ENCODE measurements at places on chromosomes 11 and 22.

DNA sequence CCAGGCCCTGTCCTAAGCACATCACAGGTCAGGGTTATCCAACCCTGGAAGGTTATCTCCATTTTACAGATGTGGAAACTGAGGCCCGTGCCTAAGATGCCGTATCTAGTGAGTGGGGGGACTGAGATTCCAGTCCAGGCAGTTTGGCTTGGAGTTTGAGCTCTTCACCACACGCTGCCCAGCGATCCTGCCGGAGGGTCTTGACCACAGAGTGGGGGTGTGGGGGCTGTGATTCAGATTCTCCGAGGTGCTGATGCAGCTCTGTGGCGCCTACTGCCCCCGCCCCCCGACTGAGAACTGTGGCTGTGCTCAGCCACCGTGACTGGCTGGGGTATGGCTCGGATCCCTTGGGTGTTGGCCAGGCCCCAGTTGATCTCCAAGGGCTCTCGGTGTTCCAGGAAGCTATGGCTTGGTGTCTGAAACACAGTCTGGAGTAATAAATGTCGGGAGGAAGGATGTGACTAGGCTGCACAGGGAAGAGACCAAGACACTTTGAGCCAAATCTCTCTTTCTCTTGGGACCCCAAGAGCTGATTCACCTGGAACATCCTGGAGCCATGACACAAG is 60.6 kb upstream of the RASD2 start:
- DNase-seq, result no peak

- no peak for DNase-seq
These were observed 138.3 kb downstream of the GUCY1A2 start for GRCh38 chr11:106879832-106880546.

- DNase-seq, result peak; percentile 40
These were observed 45.2 kb downstream of the LGR4 start for GRCh38 chr11:27427183-27427980.

GRCh38 chr11:61287338-61287977 is 7.7 kb downstream of the VWCE start:
- DNase-seq, result no peak

GRCh38 chr11:107830915-107831540 is 27.6 kb downstream of the SLC35F2 start:
- DNase-seq, result no peak

- DNase-seq, result no peak
These were observed 741 bp upstream of the TALDO1 start for GRCh38 chr11:746289-747157.

DNA sequence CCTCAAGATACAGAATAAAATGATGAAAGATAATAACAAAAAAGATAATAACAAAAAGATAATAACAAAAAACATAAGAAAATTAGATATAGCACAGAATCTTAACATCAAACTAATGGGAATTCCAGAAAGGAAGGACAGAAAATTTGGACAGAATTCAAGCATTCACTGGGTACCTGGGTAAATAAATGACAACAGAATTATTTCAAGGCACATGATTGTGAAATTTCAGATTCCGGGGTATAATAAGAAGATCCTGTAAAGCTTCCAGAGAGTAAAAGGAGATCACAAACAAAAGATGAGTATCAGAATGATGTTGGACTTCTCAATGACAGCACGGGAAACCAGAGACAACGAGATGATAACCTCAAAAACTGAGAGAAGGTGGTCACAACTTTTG is 42.1 kb upstream of the OR9Q1 start:
- no peak for DNase-seq

DNA sequence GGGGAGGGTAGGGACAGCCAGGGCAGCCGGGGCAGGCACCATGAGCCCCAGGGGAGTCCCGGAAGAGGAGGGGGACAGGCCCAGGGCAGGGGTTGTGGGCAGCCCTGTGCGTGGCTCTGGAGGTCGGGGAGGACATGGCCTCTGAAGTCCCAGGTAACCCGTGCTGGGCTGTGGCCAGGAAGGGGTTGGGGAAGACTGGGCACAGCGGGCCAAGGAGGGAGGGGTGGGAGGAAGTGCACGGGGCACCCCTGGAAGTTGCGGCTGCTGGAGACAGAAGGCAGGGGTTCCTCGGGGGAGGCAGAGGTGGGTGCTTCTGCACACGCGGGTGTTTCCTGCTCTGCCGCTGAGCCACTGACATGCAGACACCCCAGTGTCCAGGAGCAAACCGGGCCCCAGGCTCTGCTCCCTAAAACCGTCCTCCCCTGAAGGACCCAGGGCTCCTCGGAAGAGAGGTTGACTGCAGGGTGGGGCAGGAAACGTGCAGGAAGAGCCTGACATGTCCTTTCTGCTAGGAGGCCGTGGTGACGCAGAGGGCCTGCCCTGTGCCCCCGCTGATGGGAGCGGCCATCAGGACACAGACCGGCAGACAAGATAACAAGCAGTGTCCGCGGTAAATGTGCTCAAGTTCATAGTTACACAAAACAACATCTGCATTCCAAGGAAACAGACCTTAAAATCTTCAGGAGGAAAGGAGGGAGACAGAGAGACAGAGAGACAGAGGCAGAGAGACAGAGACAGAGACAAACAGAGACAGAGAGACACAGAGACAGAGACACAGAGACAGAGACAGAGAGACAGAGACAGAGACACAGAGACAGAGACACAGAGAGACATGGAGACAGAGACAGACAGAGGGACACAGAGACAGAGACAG is 5.7 kb downstream of the TNNI2 start:
- peak; percentile 64 for DNase-seq

DNA sequence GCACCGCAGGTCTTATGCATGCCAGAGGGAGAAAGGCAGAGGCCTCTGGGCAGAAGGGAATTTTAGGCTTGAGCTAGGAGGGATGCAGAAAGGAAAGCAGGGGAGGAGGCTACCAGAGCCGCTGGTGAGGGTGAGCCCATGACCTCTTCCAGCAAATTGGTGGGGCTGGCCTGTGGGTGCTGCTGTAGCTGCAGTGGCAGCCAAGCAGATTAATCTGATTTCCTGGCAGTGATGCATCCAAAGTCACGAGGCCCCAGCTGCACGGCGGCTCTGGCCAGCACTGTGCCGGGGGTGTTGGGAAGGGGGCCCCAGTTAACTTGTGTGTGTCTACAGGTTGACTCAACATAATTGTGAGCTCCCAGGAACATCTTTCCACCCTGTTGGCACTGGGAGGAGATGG is 41.4 kb upstream of the B3GAT1 start:
- DNase-seq, result no peak

DNA sequence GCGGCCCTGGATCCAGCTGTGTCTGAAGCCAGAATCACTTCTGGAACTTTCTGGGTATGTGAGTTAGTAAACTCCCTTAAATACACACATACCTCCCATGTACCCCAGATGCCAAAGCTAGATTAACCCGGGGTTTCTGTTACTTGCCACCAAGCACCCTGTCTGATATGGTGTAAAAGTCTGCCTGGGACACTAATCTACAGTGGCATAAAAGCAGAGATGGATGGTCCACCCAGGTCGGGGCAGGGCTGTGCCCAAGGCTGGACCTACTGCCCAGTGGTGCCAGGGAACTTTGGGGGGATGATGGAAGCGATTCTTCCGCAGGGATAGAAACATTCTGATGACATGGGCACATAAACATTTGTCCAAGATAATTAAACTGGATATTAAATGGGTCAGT is 12.7 kb downstream of the MRGPRF start:
- no peak for DNase-seq

DNA sequence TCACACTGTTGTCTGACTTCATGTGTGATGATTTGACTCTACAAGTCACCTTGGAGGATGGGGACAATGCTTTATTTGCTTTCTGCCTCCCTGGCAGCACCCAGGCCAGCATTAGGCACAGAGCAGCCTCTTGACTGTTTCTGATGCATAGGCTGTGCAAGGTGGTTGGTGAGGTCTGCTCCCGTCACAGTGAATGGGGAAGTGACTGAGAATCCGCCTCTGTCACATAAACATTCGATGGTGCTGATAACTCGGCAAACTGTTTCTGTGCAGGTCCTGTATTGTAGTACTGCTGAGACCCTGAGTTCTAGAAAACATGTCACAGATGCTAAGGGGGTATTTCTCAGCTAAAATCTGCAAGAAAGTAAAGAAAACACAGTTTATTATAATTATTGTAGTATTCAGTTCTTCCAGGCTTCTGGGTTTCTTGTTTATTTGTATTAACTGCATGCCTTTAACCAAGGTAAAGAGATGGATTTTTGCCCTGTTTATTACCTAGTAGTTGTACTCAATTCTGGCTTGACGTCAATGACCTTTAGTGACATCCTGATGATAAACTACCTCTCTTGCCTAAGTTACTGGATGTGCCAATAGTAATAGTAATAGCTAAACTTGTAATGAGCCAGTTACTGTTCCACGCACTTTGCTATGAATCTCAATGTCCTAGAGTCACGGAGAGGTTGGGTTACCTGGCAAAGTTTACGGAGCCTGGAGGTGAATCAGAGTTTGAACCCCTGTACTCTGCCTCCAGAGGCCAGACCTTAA is 24.8 kb upstream of the RCN1 start:
- DNase-seq, result no peak

DNA sequence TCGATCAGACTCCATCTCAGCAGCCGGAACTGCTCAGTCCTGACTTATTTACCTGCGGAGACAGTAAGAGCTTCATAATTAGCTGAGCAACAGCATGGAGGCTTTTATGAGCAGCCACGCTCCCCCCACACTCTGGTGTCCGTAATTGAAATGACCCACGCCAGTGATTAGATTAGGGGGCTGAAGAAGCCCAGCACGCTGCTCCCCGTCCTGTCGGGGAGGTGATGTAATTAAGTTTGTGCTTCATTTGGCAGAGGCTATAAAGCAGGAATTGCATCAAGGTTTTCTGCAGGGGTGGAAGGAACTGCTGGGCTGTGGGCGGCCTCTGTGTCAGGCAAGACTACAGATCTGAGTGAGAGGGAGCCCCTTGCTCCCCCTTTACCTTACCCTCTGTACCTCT is 22.8 kb upstream of the HTR3A start:
- no peak for DNase-seq

DNA sequence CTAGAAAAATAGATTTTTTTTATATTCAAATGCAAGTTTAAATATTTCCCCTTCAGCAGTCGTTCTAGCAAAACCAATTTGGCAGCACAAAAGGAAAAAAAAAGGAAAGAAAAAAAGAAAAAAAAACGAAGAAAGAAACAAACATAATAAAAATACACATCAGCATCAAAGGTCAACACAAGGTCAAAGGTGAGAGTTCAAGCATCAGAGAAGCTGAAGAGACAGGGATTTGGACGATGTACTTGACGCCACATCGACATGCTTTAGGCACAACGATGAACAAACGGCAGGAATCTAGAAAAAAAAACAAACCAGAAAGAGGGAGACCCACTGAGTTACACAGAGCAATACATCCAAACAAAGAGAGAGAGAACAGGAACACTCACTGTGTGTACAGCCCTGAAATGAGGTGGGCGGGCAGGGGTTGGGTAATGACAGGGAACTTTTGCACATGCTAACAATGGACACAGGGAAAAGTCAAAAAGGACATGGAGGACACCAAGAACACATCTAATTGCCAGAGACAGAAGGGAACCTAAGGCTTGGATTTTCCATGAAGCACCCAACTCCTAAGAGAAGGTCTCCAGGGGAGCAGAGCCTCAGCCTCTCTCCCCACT is 19.8 kb upstream of the RAPSN start:
- no peak for DNase-seq

DNA sequence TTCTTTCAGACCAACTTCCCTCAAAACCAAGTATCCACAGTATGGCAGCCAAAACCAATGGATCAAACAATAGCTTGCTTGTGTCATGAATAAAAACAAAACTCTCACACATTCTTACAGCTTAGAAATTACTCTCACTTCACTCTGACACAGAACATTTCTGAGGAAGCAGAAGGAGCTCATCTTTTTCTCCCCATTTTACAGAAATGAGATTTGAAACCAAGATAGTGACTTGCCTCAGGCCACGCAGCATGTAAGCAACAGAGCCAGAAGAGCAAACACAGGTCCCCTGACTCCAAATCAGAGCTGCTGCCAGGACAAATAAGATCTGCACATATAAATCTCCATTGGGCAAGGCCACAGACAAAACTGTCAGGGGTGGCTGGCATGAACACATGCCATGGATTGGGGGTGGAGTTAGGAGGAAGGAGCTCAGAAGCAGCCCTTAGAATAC is 64.8 kb downstream of the RAB30 start:
- no peak for DNase-seq

- no peak for DNase-seq
These were observed 27.4 kb downstream of the FAT3 start for GRCh38 chr11:92251980-92252379.

DNA sequence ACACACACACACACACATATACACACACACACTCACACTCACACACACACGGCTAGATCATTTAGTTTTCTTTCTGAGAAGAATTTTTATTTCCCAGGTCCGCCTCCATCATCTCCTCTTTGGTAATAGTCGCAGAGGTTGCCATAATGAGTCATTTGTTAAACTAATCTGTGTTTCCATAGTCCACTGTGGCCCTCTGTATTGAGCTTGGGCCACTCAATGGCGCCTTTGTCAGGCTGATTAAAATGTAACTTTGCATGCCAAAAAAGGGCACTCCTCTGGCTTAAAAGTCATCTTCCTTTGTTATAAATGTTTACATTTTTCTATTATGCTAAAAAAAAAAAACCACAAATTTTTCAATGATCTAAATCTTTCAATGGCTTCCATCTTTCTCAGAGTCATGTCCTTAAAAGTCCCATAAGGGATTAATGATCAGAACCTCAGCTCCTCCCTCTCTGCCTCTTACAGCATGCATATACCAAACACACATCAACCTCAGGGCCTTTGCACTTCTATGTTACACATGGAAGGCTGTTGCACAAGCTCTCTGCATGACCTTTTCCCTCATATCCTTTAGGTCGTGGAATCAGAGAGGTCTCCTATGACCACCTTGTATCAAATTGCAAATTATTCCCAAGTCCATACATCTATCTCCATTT is 35.3 kb downstream of the EHF start:
- DNase-seq, result no peak

DNA sequence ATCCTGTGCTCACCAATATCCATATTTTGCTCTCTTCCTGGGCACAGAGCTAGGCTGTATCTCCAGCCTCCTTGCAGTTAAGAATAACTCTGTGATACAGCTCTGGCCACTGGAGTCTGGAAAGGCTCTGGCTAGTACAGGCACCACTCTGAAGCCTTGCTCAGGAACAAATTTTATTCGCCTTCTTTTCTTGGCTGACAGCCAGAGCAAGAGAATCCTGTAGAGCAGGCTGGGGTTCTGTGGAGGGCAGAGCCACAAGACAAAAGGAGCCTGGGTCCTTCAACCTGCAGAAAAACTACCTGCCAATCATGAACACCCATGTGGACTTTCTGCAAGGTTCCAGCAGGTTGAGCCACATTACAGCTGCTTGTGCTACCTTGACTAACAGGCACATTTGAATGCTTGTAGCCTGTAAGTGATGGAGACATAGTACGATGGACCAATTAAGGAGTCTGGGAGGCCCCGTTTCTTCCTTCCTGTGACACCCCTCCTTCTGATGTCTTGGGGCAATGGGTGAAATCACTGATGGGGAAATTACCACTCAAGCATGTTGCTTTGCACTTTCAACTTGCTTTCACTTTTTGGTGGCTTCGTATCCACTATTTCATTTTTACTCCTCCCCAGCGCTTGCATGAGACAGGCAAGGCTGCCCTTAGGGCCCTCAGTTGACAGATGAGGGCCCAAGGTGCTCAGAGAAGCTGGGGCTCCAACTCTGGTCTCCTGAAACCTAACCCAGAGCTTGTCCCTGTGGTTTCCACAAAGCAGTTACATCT is 267.2 kb upstream of the SYN3 start:
- no peak for DNase-seq

- DNase-seq, result no peak
These were observed 397.9 kb upstream of the CCDC90B start for GRCh38 chr11:83684071-83684470.

- no peak for DNase-seq
These were observed 37.1 kb downstream of the TAF1D start for GRCh38 chr11:93704237-93704636.
